ENCODE measurements at places on chromosomes 7 and 10.

GRCh38 chr7:42886893-42887505, 24.9 kb downstream of the C7orf25 start:
- no peak for DNase-seq

DNA sequence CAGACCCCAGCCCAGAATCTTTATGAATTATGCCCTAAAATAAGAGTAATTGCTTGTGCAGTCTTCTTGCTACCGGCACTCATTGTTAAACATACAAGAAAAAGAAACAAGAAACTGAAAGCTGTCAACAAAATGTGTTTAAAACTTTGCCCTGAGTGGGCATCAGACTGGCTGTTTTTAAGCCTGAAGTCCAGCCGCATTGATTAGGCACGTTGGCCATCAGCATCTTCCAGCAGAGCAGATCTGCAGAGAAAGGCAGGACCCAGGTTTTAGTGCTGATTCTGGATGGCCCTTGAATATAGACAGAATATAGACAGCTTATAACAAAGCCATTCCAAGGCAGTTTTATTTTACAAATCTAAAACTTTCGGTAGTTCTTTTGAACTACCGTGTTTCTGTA, 102.8 kb downstream of the POLL start:
- no peak for DNase-seq

GRCh38 chr7:80184693-80185092, 50.1 kb downstream of the GNAI1 start:
- no peak for DNase-seq

DNA sequence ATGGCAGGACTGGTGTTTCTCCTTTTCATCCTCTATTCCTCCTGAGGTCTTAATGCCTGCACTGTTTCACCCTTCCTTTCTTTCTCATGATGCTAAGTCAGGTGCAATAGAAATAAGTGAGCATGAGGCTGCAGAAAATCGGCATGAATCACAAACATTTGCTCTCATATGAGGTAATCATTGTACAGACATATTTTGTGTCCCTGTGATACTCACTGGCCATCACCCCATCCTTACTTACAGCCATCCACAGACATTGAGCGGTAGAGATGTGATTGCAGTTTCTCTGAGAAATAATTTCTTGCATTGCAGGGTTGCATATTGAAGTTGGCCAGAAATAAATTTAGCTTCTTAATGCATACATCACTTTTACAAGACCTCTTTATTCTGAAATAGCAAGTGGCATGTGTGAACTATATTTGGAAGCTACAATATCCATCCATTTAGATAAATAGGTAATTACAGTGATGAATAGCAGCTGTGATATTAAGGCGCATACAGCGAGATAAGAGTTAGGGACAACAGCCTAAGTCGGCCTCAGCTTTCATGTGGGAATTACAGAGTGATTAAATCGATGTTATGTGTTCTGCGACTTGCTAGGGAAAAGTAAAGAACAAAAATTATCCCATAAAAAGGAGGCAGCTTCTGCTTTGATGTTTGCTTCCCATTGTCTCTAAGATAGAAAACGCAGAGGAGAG, 612.6 kb downstream of the SORCS3 start:
- no peak for DNase-seq

DNA sequence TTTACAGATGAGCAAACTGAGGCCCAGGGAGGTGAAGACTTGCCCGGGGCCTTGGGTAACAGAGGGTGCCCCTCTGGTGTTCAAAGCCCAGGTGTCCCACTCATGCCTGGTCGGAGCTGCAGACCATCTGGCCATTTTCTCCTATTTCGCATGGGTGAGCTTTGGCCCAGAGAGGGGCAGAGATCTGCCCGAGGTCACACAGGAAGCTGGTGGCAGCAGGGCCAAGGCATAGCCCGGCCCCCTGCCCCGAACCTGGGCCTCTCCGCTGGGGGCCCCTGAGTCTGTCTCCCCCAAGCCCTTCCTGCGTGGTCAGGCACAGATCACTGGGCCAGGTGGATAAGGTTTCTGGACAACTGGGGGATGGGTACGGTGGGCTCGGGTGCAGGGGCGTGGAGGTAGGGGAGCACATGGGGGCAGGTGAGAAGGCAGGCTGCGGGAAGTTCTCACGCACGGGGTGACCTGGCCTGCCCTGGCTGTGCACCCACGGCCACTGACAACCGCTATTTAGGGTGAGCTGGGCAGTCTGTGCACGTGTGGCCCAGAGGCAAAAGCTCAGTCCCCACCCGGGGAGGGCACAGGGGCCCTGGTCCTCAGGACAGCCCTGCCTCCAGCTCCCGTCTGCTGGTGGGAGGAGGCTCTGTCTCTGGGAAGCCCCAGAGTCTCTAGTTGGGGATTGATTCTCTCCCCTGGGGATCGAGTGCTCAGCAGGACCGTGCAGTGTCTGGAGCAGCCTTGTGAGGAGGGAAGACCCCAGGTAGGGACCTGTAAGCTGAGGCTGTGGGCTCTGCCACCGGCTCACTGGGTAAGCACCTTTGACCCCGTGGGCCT, 68.6 kb downstream of the UNCX start:
- no peak for DNase-seq

GRCh38 chr10:65375528-65375927, 1550.3 kb upstream of the LRRTM3 start:
- no peak for DNase-seq

GRCh38 chr7:125823538-125823937, 893.9 kb upstream of the POT1 start:
- DNase-seq: no peak

GRCh38 chr10:109902992-109903947, 20.0 kb downstream of the XPNPEP1 start:
- DNase-seq: no peak

All from frontal cortex (tissue), 4 donors.